ENCODE measurements at places on chromosomes 2 and 18.

- DNase-seq, result no peak
Observed at GRCh38 chr2:31580321-31581117, at the start of gene SRD5A2. SRD5A2 (minus strand) TSS chr2:31580938; CDS start chr2:31580900, 38 bp downstream.

GRCh38 chr2:211216221-211216620 is 659.8 kb downstream of the CPS1 start:
- peak; percentile 3 for DNase-seq

DNA sequence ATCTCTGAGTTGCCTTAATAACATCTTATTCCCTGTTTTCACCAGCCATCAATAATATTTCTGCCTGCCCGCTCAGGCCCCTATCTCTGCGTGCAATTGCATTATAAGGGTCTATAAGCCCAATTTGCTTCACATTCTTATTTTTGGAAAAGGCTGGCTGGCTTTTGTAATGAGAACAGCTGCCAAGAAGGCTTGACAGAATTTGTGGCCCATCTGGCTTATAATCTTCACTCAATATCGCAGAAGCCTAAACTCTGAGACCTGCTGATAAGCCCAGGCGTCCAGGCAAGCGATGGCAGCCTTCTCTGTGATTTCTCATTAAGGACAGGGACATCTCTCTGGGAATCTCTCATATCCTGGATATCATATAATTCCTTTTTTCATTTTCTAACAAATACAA is 1618.6 kb upstream of the CELF4 start:
- no peak for DNase-seq

- peak; percentile 28 for DNase-seq
Observed at GRCh38 chr18:2515908-2516625, 55.2 kb downstream of the METTL4 start.

DNA sequence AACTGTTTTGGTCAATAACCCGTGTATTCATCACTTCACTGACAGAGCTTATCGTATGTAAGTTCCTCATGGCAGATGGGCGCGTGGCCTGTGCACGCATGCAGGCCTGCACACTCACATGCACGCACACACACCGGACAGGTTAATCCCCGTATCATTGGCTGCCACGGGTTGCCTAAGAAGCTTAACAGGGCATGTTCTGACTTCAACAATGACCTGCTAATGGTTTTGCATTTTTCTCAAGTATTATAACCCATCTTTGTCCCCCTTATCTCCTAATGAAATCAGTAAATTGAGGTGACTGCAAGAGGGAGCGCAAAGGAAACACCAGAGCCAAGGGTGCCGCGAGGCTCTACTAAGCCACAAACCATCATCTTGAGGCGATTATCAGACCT is 399.0 kb upstream of the ID2 start:
- DNase-seq, result no peak

- no peak for DNase-seq
Observed at GRCh38 chr2:101153787-101154186, 2.6 kb upstream of the TBC1D8 start.

DNA sequence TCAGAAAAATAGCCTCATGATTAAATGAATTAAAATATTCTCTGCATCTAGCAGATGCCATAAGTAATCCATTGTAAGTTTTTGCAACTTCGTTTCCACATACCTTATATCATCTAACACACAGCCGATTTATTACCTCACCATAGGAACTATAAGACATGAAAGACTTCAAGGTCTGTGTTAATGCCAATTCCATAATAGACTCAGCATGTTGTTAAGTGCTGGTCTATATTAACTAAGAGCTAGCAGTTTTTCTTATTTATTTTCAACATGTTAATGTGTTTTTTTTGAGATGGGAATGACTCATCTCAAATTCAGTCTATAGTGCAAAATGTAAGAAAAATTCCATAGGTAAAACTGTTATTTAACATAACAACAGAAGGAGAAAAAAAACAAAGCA is 243.9 kb upstream of the GULP1 start:
- DNase-seq, result no peak

DNA sequence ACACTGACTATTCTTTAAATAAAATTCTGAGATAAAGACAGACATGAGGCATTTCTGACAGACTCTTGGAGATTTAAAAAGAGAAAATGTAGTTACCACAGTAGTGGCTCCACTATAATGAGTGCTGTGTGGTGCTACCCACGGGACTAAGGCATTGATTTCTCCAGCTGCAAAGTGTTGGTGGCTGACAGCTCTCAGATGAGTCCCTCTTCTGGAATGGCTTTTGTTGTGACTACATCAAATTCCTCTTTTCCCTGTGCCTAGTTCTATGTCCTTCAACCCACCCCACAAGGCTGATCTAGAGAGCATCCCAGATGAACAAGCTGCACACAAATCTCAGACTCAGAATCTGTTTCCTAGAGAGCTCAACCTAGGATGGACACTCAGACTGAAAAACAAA is 884.8 kb upstream of the ZEB2 start:
- no peak for DNase-seq

DNA sequence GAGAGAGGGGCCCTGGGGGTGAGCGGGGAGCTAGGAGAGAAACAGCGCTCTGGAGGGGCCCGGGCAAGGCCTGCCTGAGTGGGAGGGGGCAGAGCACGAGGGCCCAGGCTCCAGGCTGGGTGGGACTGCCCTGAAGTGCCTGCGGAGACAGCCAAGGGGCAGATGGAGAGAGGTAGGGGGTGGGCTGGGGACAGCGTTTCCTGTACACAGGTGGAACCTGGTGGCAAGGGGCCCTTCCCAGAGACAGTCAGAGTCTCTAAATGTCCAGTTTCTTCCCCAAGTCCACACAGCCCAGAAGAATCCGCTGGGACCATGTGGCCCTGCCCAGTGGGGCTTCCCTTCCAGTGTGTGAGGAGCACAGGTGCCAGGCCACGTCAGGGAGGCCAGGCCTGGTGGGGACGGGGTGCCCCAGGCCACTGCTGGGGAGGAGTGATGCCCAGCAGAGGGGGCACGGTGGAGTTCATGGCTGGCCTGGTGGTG is 1.7 kb upstream of the GPR35 start:
- DNase-seq, result no peak

GRCh38 chr2:132656266-132656975 is 13.6 kb downstream of the LYPD1 start:
- DNase-seq, result no peak

- peak; percentile 54 for DNase-seq
Observed at GRCh38 chr18:61901323-61901986, 8.6 kb upstream of the RNF152 start.

GRCh38 chr2:222320436-222321395 is 21.9 kb upstream of the PAX3 start:
- DNase-seq, result no peak

- DNase-seq, result no peak
Observed at GRCh38 chr2:229287823-229288222, 16.7 kb upstream of the PID1 start.

- DNase-seq, result no peak
Observed at GRCh38 chr2:216661639-216662375, 28.6 kb downstream of the IGFBP2 start.

- DNase-seq, result no peak
Observed at GRCh38 chr2:199975273-199975895, 20.0 kb downstream of the MAIP1 start.

- DNase-seq, result peak; percentile 81
Observed at GRCh38 chr2:105734762-105735538, 9.8 kb upstream of the NCK2 start.

GRCh38 chr2:84856787-84857186 is 24.1 kb downstream of the TRABD2A start:
- DNase-seq, result peak; percentile 67

DNA sequence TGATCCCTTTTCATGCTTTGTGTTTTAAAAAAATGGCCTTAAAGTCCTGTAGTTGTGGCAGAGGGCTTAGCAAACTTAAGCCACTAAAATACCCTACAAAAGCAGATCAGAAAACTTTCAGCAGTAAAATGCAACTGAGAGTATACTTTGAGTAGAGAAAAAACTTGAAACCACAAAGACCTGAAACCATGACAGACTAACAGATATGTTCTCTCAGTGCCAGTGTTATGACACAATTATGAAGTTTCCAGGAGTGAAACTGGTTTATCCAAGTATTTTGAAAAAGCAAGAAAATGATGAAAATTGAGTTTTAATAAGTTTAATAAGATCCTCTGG is 74.5 kb downstream of the SPRED2 start:
- no peak for DNase-seq

DNA sequence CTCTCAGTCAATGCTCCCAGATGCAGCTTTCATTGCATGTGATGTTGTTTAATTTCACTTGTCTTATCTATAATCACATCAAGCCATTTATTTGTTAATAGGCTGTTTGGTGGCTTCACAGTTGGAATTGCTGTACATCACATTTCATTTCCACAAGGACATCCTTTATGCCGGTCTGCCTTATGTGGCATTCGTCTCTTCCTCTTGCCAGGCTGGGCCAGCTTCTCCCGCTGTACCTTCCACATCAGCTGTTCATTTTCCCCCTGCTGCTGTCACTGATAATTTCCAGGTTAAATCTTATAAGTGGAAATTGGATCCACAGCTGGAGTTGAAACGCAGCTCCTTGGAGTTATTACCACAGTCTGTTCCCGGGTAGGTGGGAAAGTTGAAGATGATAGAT is 110.6 kb downstream of the DPP10 start:
- no peak for DNase-seq

DNA sequence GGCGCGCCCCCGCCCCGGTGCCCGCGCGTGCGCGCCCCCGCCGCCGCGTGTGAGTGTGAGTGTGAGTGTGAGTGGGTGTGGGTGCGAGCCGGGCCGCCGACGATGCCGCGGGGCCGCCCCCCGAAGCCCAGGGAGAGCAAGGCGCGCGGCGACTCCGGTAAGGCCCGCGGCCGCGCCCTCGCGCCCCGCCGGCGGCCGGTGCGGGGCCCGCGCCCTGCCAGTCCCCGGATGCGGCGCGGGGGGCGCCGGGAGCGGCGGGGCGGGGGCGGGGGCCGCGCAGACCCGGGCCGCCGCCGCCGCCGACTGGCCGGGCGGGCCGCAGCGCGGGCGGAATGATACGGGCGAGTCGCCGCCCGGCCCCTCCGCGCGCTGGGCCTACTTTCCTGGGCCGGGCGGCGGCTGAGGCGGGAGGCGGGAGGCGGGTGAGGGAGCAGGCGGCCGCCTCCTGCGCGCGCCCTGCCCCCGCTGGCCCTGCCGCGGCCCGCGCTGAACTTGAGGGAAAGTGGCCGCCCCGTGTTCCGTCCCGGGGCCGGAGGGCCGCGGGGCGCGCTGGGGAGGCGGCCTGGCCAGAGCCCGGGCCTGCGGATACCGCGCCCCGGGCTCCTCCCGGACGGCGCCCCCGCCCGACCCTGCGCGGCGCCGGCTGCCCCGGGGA is at the start of gene ZNF236:
Gene ZNF236 (plus strand): TSS at position 52 of the 655 bp plus-strand sequence. CDS start 51 bp downstream, at position 103.
- peak; percentile 66 for DNase-seq

- no peak for DNase-seq
Observed at GRCh38 chr2:138035608-138036217, 71.4 kb downstream of the HNMT start.

- DNase-seq, result no peak
Observed at GRCh38 chr2:175627405-175627804, 374.7 kb downstream of the LNPK start.

GRCh38 chr2:71630454-71631328 is 177.3 kb downstream of the DYSF start:
- DNase-seq, result no peak

- no peak for DNase-seq
Observed at GRCh38 chr2:152683400-152683799, 33.9 kb downstream of the PRPF40A start.

DNA sequence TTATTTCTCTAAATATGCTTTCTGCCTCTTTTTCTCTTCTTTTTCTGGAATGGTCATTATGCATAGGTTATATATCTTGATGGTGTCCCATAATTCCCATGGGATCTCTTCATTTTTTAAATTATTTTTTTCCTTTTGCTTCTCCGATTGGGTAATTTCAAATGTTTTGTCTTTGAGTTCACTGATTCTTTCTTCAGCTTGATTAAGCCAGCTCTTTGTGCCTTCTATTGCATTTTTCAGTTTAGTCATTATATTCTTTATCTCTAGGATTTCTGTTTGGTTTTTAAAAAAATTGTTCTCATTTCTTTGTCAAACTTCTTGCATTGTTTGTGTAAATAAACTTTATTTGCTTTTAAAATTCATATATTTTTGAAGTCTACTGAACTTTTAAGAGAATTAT is 251.1 kb downstream of the INSIG2 start:
- DNase-seq, result no peak

DNA sequence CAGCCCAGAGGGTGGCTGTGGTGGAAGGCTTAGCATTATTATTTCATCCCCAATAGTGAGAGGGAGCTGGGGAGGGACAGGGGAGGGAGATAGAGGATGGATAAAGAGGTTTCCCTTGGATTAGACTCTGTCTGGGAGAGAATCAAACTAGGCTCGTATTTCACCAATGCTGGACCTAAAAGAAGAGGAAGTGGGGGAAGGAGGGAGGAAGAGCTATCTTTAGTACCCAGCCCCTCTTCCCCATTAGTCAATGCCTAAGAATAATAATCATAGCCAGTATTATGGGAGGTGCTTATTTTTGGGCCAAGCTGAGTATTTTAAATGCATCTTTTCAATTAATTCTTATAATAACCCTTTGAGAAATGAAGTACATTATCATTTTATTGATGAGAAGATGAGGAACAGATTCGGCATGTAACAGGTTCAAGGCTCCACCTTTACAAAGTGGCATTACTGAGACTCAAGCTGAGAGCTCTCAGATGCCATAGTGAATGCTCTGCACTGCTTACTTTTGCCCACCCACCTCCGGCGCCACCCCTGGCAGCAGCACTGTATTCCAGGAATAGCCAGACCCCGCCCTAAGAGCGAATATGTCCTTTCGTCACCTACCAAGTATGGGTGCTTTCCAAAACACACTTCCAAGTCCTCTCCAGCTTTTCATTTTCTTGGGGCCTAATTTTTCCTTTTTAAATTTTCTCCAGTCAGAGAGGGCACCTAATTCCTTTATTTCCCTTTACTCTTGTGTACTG is 21.0 kb downstream of the PAX8 start:
- peak; percentile 58 for DNase-seq

GRCh38 chr2:216130346-216130971 is 21.3 kb downstream of the XRCC5 start:
- DNase-seq, result no peak

DNA sequence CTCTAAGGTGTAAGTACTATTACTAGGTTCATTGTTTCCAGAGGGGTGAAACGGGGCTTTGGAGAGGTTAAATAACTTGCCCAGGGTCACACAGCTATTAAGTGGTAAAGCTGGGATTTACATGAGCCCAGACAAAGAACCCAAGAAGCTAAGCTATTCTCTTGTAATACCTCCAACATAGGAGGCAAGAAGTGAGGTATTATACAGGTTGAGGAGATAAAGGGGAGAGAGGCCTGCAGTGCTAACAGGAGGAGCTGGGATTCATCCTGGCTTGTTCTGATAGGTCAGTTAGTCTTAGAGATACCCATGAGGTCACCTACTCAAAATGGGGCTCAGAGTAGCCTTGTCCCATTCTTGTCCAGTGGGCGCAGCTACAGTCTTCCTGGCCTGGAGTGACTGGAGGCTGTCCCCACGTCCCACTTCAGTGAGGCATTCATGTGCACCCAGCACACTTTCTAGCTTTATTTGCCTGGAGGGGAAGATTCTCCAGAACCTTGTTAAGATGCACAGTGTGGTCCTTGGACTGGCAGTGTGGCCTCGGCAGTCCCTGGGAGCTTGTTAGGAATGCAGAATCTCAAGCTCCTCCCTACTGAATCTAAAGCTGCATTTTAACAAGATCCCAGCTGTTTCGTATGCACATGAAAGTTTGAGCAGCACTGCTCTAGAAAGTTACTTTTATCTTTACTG is 63.5 kb downstream of the MEIS1 start:
- no peak for DNase-seq

GRCh38 chr2:108536911-108537310 is 2.6 kb downstream of the LIMS1 start:
- no peak for DNase-seq

- no peak for DNase-seq
Observed at GRCh38 chr2:10559634-10560224, 111.6 kb upstream of the ODC1 start.

- DNase-seq, result no peak
Observed at GRCh38 chr2:176188774-176189680, 559 bp downstream of the HOXD1 start.
